Muscle of back (tissue), 13 donors: ENCODE measurements at places on chromosomes 2 and 18. TPM values are rescaled to one million over a fixed set of nuclear protein-coding genes. Genes with fewer than 3 reads are reported as not detected.

C2orf78 gene
- polyA plus RNA-seq, result not detected

NPHP1 gene
- polyA plus RNA-seq, result 6.7 TPM

DNA sequence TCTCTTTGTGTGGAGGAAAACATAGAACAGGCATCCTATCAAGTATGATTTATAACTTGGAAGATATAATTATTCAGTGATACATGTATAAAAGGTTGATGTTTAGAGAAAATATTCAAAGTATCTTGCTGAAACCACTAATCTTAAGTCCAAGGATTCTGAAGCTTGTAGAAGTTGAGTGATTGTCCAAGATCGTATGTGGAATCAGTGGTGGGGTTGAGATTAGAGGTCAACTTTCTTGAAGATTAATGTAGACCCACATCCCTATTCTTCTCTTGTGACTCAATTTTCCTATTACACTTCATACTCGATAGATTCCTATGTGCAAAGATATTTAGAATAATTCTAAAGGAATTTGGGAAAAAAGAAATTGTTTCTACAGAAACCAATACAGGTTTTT lies 1565.9 kb upstream of the ACVR2A start:
- DNase-seq, result no peak

DNA sequence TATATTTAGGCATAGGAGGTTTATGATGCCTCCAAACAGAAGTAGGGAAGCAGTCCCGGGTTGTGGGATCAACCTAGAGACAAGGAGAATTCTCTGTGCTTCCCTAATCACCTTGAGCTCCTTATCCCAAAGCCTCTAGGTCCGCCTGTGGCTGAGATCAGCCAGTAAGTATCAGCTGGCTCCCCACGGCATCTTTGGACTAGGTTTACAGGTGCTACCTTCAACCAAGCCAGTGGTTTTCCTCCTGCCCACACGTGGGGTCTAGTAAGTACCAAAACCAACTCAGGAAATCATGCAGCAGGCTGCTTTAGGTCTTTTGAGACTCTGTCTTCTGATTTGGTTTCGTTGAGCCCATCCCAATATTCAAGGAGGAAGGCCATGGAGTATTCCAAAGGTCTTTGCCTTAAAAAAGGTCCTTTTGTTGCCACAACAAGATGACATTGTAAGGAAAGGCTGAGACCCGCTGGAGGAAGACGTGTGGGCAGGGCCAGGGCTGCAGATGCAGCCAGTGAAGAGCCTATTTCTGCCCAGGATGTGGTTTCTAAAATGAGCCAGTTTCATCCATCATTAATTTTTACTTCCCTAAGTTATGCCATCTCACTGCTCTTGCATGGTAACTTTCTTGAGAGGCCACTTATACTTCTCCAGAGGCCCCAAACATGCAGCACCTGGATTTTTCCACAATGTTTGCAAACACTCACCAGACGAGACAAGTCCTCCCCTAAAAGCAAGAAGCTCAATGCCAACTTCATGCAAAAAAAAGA lies 248.7 kb downstream of the RNF152 start:
- no peak for DNase-seq

DNA sequence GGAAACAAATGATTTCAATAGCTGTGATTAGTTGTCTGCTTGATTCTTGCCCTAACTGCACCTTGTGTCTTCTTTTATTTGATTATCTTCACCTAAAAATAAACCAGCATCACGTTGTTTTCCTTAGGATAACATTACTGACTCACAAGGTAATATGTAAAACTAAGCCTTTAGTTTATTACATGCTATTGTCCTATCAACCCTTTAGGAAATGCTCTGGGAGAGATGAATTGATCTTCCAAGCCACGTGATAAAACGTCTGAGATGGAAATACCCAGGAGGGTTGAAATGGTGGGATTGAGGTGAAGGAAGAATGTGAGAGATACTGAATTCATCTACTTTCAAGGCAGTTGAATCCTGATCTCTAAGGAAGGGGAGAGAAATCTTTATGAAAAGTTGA lies 34.5 kb upstream of the TMEM178A start:
- no peak for DNase-seq

DNA sequence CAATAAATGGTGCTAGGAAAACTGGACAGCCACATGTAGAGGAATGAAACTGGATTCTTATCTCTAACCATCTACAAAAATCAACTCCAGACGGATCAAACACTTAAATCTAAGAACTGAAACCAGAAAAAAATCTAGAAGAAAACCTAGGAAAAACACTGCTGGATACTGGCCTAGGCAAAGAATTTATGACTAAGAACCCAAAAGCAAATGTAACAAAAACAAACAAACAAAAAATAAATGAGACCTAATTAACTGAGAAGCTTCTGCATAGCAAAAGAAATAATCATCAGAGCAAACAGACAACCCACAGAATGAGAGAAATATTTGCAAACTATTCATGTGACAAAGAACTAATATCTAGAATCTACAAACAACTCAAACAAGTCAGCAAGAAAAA lies 314.0 kb upstream of the REV1 start:
- no peak for DNase-seq

- DNase-seq, result no peak
These were observed 103.4 kb downstream of the MEIS1 start for GRCh38 chr2:66538291-66538690.

GRCh38 chr2:221572821-221573429 lies 821 bp upstream of the EPHA4 start:
- peak; percentile 51 for DNase-seq

- DNase-seq, result no peak
These were observed 105.9 kb upstream of the AQP4 start for GRCh38 chr18:26971409-26971808.

GRCh38 chr2:99200076-99200800 lies 19.3 kb downstream of the MRPL30 start:
- DNase-seq, result no peak
